ENCODE measurements at places on chromosomes 4 and X.
A peak's percentile ranks its signal among the peaks of the same experiment; 100 is the strongest.

DNA sequence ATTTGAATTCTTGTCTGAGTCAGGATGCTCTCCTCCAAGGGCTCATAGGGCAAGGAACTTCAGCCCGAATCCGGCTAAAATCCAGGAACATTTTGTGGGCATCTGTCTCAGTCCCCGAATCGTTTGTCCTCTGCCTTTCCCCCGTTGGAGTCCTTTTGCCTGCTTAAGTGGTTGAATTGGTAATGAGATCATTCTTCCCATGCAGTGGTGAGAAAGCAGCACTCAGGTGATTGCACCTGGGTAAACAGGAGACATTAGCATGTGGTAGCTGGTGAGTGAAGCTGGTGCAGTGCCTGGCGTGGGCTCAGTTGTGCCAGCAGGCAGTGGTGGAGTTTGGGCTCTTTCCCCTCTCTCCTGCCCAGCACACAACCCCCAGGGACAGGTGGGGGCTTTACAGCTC lies 61.9 kb upstream of the MTM1 start:
- no peak for DNase-seq

DNA sequence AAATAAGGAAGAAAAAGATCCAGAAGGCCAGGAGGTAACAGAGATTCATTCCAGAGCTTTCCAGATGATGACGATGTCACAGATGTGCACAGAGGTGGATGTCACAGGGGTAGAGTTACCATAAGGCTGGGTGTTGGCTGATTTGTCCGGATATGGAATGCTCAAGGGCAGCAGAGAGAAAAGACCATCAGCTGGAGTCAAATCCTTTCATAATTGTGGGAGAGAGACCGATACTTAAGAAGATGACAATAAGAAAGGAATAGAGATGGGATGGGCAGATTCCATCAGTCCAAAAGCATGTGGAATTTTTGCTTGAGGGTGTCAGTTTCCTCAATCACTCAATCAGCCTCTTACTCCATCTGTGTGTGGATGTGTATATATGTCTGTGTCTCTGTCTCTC lies 150.4 kb downstream of the CENPC start:
- no peak for DNase-seq

GRCh38 chrX:112164420-112164819 lies 81.8 kb upstream of the TRPC5 start:
- no peak for DNase-seq

DNA sequence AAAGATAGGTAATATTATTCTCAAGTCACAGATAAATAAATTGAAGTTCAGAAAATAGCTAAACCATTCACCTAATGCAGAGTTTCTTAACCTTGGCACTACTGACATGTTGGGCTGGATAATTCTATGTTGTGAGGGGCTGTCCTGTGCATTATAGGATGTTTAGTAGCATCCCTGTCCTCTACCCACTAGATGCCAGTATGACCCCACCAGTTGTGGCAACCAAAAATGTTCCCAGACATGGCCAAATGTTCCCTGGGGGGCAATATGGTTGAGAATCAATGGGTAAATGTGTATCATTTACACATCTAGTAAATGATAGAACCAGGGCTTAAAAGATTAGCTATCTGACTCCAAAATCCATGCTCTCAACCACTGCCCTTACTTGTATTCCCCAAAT lies 140.9 kb downstream of the COL4A6 start:
- no peak for DNase-seq

DNA sequence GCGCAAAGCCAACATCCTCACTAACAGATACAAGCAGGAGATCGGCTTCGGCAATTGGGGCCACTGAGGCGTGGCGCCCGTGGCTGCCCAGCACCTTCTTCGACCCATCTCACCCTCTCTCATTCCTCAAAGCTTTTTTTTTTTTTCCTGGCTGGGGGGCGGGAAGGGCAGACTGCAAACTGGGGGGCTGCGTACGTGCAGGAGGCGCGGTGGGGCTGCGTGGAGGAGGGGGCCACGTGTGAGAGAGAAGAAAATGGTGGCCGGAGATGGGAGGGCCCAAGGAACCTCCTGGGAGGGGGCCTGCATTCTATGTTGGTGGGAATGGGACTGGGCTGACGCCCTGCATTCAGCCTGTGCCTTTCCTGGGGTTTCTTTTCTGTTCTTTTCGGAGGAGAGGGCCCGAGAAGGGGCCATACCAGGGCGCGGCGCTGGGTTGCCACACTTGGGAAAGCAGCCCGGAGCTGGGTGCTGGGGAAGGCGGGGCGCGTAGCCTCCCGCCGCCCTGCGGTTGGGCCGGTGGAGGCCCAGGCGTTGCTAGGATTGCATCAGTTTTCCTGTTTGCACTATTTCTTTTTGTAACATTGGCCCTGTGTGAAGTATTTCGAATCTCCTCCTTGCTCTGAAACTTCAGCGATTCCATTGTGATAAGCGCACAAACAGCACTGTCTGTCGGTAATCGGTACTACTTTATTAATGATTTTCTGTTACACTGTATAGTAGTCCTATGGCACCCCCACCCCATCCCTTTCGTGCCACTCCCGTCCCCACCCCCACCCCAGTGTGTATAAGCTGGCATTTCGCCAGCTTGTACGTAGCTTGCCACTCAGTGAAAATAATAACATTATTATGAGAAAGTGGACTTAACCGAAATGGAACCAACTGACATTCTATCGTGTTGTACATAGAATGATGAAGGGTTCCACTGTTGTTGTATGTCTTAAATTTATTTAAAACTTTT lies 4.5 kb downstream of the MID1IP1 start:
- peak; percentile 79 for DNase-seq

GRCh38 chrX:47129899-47130358 lies 14.6 kb downstream of the NDUFB11 start:
- no peak for DNase-seq

DNA sequence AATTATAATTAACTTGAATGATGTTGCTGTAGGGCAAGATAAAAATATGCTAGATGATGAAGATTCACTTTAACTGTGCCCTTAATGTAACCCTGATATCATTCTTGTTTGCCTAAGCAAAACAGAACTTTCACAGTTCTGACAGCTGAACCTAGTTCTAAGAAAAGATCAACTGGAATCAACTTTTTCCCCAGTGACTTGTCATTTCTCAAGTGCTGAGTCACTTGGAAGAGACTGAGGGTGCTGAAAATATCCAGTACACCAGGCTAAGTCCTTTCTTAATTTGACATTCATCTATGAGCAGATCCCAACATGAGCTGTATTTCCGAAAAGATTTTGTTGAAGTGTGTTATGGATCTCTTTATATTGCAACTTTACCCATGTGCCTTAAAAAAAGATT lies 140.4 kb downstream of the MID1IP1 start:
- DNase-seq, result no peak

DNA sequence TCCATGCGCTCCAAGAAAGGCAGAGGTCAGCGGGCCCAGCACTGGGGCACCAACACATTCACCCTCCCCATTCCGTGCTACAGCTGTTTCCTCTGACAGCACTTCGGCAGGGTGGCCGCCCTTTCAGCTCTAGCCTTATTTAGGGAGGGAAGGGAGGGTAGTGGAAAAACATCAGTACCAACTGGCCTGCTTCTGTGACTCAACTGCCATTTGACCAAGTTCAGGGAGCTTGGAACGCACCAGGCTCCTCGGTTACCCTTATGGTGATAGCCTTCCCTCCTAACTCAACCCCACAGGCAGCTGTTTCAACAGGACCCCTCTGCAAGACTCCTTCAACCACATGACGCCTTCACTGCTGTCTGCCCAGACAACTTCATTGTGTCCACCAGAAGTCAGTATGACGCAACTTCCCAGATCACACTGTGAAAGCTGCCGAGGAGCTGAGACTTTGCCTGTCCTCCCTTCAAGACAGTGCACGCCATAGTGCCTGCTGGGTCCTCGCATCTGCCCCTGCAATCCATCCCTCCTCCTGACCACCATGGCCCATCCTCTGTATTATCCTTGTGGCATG lies 132.2 kb downstream of the AFAP1 start:
- DNase-seq, result no peak

DNA sequence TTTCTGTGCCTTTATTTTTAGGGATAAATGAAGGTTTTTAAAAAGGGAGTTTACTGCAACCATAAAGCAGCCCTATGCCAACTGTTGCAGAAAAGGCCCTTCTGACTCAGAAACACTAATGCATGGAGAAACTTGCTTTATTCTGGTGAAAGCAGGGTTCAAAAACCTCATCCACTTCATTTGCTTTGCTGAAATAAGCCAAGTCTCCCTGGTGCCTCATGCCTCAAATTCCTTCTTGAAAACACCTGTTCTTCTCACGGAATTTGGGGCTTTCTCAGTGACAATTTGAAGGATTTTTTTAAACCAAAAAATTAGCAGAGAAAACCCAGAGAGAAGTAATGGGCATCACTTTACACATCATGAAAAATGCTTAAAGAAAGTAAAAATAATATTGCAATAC lies 349.0 kb downstream of the PCDH7 start:
- no peak for DNase-seq

GRCh38 chrX:119337201-119337600 lies 61.9 kb upstream of the SLC25A43 start:
- DNase-seq, result no peak

DNA sequence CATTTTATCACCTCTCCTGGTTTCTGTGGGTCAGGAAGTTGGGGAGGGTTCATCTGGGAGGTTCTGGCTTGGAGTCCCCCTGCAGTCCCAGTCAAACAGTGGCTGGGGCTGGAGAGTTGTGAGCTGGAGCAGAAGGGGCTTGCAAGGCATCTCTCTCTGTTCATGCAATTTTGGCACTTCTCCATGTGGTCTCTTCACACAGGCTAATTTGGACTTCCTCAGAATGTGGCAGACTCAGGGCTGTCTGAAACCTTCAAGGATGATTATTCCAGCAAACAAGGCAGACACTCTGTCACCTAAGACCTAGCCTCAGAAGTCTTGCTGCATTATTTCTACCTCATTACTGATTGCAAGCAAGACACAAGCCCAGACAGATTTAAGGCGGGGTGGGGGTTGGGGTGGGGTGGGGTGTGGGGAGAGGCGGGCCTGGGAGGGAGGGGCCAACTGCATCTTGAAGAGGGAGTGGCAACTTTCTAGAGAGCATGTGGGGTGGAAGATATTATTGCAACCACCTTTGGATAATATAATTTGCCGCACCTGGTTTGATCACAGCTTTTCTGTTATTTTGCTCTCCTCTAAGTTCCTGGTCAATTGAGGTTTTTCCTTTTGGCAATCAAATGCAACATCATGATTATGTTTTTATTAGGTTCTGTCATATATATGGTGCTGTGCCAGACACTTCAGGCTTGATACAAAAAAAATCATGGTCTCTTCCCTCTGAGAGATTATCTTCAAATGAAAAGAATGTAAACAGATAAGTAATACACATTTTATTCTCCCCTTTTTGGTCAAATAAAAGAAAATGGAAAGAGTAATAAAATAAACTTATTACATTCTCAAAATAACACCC lies 799.5 kb downstream of the RPA4 start:
- DNase-seq, result no peak

- DNase-seq, result no peak
Observed at GRCh38 chr4:81746071-81746470, 274.4 kb upstream of the RASGEF1B start.

DNA sequence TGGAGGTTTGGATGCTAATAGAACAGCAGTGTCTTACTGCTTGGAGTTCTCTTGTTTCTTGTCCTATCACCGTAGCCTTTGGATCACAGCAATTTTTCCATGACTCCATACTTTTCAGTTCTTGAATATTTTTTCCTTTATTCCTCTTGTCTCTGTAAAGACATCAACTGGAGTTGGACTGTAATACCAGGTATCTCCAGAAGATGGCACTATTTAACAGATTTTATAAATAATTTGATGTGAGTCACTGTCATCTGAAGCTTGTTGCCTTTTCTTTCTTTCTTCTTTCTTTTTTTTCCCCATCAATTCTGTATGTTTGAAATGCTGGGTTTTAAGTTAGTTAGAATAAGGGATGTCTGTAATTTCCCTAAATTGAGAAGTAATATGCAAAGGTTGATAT lies 24.1 kb downstream of the HPRT1 start:
- DNase-seq, result peak; percentile 30

DNA sequence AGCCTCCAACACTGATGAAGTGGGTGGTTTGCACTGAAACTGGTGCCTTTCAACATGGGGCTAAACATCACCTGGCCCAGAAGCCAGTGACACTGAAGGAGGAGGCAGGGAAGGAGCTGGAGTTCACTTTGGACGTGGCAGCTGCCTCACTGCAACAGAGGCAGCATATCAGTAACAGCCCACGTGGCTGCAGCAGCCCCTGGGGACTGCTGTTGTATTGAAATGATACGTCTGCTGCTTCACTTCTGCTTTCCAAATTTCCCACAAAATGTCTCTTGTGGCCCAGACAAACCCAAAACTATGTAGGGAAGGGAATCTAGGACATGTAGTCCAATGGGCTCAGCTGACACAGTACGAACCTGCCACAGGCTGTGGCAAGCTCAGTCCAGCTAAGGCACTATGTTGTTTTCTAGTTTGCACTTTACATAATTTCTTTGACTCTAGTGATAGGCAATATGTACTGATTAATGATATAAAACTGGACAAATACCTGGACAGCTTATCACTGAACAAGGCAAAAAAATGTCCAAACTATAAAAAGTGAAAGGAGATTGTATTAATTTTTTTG lies 84.7 kb upstream of the RAPGEF2 start:
- DNase-seq, result peak; percentile 43

- DNase-seq, result no peak
Observed at GRCh38 chrX:53265771-53266574, 15.4 kb downstream of the IQSEC2 start.

DNA sequence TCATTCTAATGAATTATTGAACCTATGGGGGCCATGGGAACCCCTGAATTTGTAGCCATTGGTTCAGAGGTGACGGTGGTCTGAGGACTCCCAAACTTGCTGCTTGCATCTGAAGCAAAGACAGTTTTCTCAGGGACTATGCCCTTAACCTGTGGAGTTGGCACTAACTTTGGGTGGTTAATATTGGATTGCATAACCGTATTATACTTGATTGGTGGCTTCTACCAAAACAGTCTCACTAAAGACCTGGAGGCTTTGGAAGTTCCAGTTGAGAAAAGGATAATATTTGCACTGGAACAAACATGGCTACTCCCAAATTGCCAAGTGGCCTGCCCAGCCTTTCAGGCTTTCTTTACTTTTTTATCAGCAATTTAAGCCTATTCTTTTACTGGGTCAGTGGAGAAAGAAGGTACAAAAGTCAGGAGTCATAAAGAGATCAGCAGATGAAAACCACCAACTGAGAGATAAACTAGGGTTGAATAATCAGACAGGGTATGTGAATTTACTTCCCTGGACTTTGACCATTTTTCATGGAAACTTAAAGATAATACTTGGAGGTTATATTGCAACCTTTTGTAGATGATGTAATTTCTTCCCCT lies 7.9 kb upstream of the KLHL8 start:
- DNase-seq, result no peak

DNA sequence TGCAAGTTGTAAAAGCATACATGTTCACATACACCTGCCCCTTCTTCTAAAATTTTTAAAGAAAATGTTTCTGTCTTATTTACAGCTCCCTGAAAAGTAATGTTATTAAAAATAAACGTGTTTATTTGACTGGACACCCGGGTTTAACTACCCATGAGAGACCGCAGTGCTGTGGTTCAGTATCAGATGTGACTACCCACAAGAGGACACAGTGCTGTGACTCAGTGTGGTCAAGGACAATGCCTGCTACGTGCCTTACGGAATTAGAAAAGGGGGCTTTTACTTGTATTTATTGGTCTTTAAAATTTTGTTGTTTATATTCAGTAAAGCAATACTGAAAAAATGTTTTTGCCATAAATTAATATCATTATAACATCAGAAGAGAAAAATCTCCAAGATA lies 641.4 kb downstream of the TRIML1 start:
- DNase-seq, result no peak

GRCh38 chr4:21290562-21290961 lies 590.3 kb downstream of the PACRGL start:
- DNase-seq, result no peak

- DNase-seq, result no peak
Observed at GRCh38 chr4:7943211-7943610, 3.5 kb upstream of the AFAP1 start.

All from GM06990 (cell line).